ENCODE measurements at places on chromosomes 5 and 9.

- DNase-seq, result no peak
Measured at GRCh38 chr9:114958021-114958843, 27.8 kb upstream of the TNFSF8 start.

GRCh38 chr9:5621327-5621726, 7.6 kb upstream of the RIC1 start:
- DNase-seq, result peak; percentile 12

DNA sequence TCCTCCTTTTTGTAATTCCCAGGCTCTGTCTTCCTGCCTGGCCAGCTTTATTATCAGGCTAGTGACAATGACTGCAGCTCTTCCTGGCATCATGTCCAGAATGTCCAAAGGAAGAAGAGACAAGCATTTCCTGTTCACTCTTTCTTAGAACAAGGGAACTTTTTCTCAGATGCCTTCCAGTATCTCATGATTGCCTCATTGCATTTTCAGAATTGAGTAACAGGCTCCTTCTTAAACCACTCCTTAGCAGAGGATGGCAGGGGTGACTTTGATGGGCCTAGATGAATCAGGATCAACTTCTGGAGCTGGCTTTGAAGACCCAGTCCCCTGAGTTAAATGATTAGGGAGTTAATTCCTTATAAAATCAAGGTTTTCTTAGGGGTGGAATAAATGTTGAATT, 92.9 kb upstream of the RASGRF2 start:
- no peak for DNase-seq

DNA sequence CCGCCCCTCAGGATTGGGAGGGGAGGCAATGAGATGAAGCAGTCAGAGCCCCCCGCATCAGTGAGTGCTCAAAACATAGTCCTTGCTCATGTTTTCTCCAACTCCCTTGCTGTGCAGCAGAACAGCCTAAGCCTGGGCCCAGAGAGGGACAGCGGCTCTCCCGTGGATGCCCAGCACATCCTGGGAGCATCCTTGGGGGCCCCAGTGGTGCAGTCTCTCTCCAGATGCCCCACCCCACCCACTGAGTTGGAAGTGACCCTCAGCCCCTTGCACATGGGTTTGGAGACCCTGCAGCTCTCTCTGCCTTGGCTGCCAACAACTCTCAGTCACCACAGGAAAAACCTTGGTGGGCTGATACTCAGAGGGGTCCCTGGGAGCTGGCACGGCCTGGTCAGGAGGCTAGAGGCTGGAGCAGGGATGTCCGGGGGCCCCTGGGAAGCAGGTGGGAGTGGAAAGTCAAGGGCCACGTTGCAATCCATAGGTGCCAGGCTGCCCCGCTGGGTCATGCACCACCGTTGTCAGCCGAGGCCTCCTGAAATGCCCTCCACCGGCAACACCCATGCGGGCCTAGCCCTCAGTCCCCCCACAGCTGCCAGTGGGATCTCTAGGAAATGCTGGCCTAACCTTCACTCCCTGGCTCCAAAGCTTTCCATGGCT, 242.5 kb downstream of the PBX3 start:
- DNase-seq, result no peak

- DNase-seq, result no peak
Measured at GRCh38 chr5:150598821-150599273, 41.6 kb upstream of the SYNPO start.

DNA sequence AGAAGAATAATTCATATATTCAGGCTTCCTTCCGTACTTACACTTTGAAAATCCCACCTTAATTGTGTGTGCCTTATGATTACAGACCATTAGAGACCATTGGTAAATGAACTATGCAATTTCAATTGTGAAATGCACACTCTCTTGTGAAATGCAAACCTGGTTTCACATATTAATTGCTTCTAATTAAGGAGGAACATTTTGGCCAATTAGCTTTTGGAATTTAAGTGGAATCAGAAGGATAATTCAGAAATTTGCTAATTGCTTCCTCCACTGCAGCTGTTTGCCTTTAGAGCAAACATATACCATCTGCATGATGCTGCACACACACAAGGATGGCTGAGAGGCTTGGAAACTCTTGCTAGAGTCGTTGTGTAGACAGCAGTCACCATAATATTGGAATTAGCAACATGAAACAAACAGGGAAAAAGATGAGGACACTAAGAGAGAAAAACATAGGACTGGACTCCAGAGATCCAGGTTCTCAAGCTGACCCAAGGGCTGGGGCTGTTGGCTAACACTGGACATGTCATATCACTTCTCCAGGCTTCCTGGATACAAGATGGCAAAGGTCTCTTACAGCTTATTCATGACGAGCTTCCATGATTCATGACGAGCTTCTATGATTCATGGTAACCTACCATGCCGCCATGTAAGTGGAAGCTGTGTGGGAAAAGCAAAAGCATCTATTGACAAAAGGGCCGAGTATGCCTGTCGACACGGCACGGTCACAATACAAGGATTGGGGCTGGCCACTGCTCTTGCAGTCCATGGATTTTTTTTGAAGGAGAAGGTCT, 78.0 kb downstream of the PTCH1 start:
- no peak for DNase-seq

DNA sequence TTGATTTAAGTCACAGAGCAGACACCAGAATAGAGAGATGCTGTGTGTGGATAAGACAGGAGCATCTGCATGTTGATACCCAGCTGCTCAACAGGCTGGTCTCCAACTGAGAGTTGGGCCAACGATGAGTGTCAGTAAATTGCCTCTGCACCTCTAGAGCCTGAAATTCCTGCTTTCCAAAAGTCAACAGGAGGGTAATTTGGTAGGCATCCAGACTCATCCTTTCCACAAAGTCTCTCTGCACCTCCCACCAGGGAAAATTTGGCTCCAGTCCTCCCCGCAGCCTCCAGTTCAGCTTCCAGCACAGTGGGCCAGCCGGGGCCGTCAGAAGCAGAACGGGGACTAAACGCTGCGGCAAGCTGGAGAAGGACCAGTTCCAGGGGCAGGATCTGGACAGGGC, 136.9 kb downstream of the RFK start:
- DNase-seq, result no peak

GRCh38 chr9:123422635-123423310, 66.8 kb downstream of the CRB2 start:
- DNase-seq, result no peak

- DNase-seq, result no peak
Measured at GRCh38 chr5:165877475-165877874, 2372.1 kb downstream of the MAT2B start.

- DNase-seq, result no peak
Measured at GRCh38 chr5:60488466-60489130, 211.4 kb downstream of the DEPDC1B start.

- peak; percentile 59 for DNase-seq
Measured at GRCh38 chr5:141850244-141850768, 27.9 kb downstream of the PCDH1 start.

DNA sequence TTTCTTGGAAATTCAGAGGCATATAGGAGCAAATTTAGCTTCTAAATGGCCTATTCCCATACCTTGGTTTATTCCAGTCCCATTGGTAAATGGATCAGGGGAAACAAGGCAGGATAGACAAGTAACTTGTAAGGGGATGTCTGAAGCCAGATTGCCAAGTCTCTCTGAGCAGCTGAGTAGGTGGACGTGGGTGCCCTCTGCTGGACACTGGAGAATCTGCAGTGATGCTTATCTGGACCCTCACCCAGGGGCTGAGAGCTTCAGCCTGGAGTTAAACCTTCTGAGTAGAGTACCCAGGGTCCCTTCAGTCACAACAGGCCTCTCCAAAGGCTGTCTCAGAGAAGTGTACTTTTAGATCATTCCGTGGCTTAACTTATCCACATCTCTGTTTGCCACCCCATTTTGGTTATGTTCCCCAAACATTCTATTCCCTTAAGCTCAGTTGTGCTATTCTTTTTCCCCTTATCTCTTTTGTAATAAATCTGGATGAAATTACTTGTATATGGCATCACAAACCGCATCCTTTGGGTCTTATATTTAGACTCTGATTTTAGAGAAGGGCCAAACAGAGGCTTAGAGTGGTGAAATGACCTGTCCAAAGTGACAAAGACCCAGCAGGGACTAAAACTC, 218.3 kb upstream of the GLRA1 start:
- DNase-seq, result peak; percentile 76

- no peak for DNase-seq
Measured at GRCh38 chr9:73149371-73150067, 2.1 kb upstream of the ANXA1 start.

GRCh38 chr5:172606156-172606785, 34.8 kb upstream of the NEURL1B start:
- no peak for DNase-seq

- peak; percentile 6 for DNase-seq
Measured at GRCh38 chr9:4305065-4305985, 5.5 kb upstream of the GLIS3 start.

GRCh38 chr5:134073404-134073803, 41.1 kb upstream of the TCF7 start:
- DNase-seq, result no peak

Data from Calu3 (cell line).